ENCODE measurements at places on chromosomes 4 and X.

- no peak for DNase-seq
Measured at GRCh38 chr4:95715830-95716229, 124.1 kb upstream of the PDHA2 start.

- DNase-seq = no peak
Measured at GRCh38 chr4:121164291-121164690, at the start of gene TNIP3. TSS of gene TNIP3 (minus strand) at chr4:121164321. CDS start at chr4:121164125, 196 bp downstream.

GRCh38 chr4:15577508-15577907 lies 77.6 kb downstream of the FBXL5 start:
- no peak for DNase-seq

GRCh38 chr4:8229331-8229975 lies 30.4 kb downstream of the SH3TC1 start:
- DNase-seq = peak; percentile 8

GRCh38 chr4:81227968-81228367 lies 12.9 kb upstream of the PRKG2 start:
- no peak for DNase-seq

- no peak for DNase-seq
Measured at GRCh38 chr4:664713-665231, 9.3 kb downstream of the ATP5ME start.

DNA sequence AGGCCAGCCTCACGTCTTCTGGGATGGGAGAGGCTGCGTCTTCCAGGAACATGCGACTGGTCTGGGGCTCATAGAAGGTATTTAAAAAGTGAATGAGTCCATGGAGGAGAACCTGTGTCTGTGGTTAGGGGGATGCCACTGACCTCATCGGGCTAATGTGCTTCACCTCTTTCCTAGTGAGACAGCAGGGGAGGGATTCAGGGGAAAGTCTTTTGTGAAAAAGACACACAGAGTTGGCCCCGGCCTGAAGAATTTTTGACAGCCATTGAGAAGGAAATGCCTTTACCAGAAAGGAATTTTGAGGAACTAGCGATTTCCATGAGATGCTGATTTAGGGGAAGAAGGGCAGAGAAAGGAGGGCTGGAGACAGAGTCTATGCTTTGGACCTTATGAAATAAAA lies 11.0 kb upstream of the C4orf50 start:
- DNase-seq = no peak

- peak; percentile 3 for DNase-seq
Measured at GRCh38 chrX:132489578-132490419, 961 bp upstream of the MBNL3 start.

DNA sequence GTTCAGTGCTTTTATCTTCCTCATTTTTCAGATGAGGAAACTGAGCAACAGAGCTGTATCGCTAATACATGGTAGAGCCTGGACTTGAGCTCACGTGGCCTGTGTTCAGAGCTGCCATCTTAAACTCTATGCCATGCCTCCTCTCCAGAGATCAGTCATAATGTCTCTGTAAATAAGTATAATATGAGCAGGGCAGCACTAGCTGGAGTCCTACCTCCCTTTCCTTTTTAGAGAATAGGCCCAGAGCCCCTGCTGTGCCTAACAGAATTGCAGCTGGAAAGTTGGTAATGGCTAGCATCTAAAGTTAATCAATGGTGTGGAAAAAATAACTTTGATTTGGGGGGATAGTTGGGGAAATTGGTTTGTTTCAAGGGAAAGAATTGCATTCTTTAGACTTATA lies 20.4 kb downstream of the CASP6 start:
- no peak for DNase-seq

DNA sequence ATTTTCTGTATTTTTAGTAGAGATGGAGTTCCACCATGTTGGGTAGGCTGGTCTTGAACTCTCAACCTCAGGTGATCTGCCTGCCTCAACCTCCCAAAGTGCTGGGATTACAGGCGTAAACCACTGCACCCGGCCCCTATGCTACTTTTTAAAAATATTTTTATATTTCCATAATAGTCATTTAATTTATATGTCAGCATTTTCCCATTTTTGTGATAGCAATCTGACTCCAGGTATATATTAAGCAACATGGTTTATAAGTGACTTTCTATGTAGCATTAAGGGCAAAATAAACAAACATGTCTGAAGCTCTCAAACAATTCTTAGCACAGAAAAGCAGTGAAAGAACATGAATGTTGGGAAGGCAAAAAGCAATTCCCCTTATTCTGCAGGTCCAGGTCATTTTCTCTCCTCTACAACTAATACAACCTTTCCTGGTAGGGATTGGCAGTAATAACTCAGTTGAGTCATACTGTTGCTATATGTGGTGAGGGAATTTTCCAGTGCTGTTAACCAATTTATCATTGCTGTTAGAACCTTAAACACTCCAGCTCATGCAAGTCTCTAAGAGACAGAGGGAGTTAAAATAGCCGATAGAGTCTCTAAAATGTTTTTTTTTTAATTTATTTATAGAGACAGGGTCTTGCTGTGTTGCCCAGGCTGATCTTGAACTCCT lies 24.0 kb downstream of the SMIM14 start:
- no peak for DNase-seq

DNA sequence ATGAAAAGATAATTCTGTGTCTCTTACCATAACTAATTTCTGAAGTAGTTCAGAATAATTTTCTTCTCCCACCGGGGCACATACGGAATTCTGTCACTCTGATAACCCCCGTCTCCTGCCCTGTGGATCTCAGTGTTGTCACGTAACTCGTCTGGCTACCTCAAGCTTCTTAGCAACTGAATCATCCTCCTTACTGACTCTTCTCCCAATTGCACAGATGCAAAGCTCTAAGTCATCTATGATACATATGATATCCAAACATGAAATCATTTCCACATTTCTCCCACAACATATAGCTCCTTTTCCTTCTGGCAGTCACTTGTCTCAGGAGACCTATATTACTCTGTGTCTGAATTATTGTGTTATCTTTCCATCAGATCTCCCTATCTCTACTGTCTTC lies 1043.1 kb upstream of the TENM3 start:
- no peak for DNase-seq

Measured in stimulated activated CD4-positive, alpha-beta T cell treated with anti-CD3 and anti-CD28 coated beads, Interleukin-2, amount 100 ng/mL, for 48 hours (primary cell).